ENCODE measurements at places on chromosomes 13 and 19.

DNA sequence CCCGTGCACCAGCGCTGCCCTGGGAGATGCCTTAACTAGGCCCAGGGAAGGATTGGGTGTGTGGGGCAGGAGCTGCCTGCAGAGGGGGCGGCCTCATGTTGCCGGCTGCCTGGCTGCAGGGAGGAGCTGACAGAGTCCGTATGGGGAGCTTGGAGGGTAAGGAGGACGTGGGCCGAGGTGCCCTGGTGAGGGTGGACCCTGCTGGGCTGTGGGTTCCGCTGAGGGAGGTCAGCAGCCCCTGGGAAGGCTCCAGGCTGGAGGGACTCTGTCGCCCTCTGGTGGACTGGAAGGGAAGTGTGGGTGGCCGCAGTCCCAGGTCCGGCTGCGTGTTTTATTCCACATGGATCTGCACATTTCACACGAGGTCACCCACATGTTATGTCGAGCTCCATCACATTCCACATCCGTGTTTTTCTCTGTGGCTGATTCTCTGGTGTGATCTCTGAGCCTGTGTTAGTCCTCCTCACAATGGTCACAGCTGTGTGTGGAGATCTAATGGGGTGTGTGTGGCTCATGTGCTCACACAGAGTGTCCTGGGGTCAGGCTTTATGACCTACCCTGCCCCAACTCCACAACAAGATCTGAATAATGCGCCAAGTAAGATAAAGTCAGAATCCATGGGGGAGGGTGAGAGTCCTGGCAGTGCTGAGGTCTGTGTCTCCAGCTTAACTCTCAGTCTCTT lies 1.8 kb upstream of the CEACAM8 start:
- DNase-seq = no peak

GRCh38 chr13:113746143-113746525 lies 12.9 kb upstream of the TMEM255B start:
- DNase-seq = no peak

DNA sequence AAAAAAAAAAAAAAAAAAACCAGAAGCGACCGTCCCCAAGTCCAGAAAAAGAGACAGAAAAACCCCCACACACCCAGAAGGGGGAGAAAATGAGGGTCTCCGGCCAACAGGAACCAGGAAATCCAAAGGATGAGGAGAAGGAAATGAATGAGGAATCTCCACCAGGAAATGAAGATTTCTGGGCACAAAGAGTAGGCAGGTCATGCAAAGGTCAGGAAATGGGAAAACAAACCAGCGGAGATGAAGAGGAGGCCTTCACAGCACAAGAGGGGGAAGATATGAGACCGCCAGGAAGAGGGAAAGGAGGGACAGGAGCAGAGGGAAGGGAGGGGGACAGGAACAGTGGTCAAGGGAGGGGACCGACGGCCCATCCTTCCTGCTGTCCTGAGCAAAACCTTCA lies 5.8 kb downstream of the TEAD2 start:
- no peak for DNase-seq

GRCh38 chr19:49880162-49880869 lies 2.8 kb downstream of the TBC1D17 start:
- DNase-seq = no peak

- DNase-seq = no peak
Observed at GRCh38 chr13:43074824-43075510, 51.6 kb downstream of the DNAJC15 start.

- DNase-seq = no peak
Observed at GRCh38 chr13:105929505-105929904, 606.0 kb downstream of the EFNB2 start.

DNA sequence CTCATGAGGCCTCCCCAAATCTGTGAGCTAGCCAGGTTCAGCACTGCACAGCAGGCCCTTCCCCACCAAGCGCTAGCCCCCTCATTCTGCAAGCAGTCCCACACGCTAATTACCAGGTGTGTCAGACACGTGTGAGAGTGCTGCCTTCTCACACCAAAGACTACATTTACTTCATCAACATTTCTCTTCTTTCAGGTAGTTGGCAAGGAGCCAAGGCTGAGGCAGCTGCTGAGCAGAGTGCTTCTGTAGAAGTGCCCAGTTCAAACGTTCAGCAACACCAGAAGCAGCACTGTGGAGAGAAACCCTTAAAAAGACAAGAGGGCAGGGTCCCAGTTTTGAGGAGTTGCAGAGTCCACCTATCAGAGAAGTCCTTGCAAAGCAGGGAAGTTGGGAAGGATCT lies 6.4 kb downstream of the ZNF773 start:
- DNase-seq = no peak

- no peak for DNase-seq
Observed at GRCh38 chr19:47757617-47758442, 12.5 kb downstream of the NOP53 start.

GRCh38 chr19:29121684-29122083 lies 91.3 kb downstream of the UQCRFS1 start:
- DNase-seq = no peak

GRCh38 chr13:74414458-74414857 lies 280.3 kb upstream of the KLF12 start:
- DNase-seq = no peak

DNA sequence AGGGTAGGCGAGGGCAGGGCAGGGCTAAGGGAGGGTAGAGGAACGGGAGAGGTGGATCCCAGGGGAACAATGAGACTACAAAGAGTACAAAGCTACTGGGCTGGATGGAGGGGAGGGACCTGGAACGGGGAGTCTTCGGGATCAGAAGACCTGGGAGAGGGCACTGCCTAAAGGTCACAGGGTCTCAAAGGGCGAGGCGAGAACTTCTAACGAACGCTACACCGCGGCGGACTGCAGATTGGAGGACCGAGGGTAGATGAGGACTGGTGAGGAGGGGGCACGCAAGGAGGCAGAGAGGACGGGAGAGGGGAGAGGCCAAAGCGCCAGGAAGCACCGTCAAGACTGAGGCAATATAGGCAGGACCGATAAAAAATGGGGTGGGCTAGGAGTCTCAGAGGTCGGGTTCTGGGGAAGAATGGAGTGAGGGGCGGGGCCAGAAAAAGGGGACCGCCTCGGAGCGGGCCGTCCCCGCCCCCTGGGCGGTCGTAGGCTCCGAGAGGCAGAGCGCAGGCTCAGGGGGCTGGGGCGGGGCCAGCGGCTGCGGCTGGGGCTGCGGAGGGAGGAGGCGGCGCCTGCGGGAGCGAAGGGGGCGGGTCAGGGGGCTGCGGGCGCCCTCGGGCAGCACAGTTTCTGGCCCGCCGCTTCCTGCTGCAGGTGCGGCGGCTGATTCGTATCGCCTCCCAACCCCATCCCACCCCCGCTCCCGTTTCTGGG lies 1.3 kb upstream of the KCNC3 start:
- DNase-seq = peak; percentile 81

- no peak for DNase-seq
Observed at GRCh38 chr19:7759156-7759555, 3.9 kb upstream of the CLEC4M start.

GRCh38 chr13:71030784-71031183 lies 836.2 kb downstream of the DACH1 start:
- DNase-seq = no peak

DNA sequence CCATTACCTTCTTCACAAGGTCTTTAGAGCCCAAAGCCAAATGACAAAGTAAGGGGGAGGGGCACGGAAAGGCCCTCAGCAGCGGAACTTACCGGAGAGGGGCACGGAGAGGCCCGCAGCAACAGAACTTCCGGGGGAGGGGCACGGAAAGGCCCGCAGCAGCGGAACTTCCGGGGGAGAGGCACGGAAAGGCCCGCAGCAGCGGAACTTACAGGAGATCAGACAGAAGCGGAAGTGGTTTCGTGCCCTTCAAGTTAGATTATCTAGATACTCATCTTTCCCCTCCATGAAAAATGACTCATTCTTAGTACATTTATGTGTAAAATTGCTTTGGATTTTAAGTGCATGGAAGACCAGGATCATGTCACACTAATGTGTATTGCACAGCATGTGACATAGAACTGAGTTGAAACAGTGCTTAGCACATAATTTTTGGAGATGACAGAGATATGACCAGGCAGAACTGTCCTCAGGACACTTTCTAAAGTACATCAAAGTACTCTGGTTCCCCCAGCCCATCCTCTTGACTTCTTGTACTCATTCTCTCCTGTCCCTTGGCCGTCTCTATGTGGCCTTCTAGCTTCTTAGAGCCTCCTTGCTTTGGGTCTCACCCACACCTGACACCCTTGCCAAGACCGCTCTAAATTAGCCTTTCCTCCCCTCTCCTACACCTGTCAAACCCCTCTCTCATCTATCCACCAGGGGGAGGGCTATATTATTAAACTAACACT lies 25.7 kb upstream of the TPTE2 start:
- DNase-seq = peak; percentile 77

DNA sequence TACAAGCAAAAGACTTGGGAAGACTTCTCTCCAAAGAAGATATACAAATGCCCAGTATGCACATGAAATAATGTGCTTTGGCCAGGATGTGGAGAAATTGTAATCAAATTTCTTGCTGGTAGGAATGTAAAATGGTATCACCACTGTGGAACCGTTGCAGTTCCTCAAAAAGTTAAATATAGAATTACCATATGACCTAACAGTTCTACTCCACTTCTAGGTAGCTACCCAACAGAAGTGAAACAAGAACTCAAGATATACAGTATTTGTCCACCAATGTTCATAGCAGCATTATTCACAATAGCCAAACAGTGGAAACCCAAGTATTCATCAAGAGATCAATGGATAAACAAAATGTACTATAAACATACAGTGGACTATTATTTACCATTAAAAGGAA lies 95.0 kb upstream of the KLF5 start:
- no peak for DNase-seq
